T-helper 1 cell treated with Interleukin-12 subunit alpha and Interleukin-12 subunit beta and Interleukin-4 antibody, amounts not matched to agents 30 ng/mL and 1 ng/mL, for 36 hours (primary cell): ENCODE measurements at places on chromosomes 6 and 20. TPM values are rescaled to one million over a fixed set of nuclear protein-coding genes. Genes with fewer than 3 reads are reported as not detected.

The HLA-DQA1 gene
- 89.6 and 89.7 TPM in 2 replicates for total RNA-seq

The PSMB9 gene
- total RNA-seq = 423 and 424 TPM in 2 replicates

The ASIP gene
- total RNA-seq = not detected in 2 replicates

The TMEM63B gene
- 13.8 and 14.5 TPM in 2 replicates for total RNA-seq

The BTN1A1 gene
- not detected in 2 replicates for total RNA-seq
